Activated CD8-positive, alpha-beta memory T cell treated with anti-CD3 and anti-CD28 coated beads for 1 hour (primary cell): ENCODE measurements at places on chromosomes 6 and 20.
A peak's percentile ranks its signal among the peaks of the same experiment; 100 is the strongest.

- no peak for DNase-seq
Observed at GRCh38 chr6:136657666-136658065, 107.4 kb upstream of the MAP7 start.

DNA sequence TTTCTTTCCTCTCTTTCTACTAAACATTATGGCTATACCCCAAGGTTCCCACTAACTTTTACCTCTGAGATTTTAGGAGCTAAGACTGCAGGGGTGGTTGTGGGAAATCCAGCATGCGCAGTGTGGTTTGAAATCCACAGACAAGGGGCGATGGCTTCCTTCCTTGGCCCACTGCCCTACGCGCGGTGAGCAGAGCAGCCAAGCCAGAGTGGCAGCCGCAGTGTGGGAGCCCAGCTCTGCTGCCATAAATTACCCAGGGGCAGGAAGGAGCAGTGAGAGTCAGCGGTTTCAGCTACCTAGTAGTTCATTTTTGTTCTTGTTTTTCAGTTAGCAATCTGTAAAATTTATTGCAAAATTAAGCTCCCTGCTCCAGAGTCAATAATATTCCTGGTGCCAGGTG, 101.4 kb downstream of the BMP2 start:
- no peak for DNase-seq

DNA sequence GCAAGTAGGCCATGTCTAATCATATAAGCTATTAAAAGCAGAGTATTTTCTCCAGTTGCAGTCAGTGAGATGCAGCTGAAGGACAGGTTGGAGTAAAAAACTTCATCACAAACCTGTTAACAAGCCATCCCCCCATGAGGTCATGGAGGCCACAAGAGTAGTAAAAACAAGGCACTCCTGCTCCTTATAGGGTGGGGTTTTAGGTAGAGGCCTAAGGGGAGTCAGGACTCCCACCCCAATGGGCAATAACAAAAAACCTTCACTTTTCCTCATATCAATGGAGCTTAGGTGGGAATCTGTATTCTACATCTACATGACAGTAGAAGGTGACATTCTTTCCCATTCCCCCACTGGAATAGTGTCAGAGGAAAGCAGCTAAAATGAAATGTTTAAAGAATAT, 428.1 kb upstream of the KHDRBS2 start:
- no peak for DNase-seq

DNA sequence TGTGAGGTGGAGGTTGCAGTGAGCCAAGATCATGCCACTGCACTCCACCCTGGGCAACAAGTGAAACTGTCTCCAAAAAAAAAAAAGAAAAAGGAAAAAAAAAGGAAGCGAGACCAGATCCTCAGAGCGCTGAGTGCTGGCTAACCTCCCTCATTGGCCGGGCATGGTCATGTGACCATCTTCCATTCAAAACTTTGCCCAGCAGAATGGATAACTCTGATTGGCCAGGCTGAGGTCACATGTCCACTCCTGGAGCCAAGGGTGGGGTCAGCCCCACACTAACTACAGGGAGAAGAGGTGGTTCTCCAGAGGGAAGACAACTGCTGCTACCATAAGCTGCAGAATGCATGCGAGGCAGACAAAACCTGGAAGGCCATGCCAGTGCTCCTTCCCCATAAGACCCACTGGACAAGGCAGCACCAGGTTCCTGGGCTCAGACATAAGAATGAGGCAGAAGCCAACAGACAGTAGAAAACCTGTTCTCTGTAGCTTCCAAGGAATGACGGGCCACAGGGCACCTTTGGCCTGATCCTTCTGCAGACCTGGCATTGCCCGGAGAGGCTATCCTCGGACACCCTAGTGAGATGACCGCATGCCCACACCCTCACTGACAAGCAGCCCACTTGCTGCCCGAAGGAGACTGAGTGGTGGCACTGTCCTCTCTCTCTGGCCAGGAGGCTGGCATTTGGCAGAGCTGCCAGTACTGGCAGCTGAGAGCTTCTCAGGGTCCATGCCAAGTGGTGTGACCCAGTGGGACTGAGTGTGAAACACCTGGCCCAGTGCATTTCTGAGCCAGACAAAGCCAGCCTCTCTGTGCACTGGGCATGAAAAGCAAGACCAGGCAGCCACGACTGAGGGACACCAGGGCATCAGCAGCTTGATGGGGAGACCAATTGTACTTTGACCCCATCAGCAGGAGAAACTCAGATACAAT, 311.9 kb upstream of the SULF2 start:
- DNase-seq, result no peak

GRCh38 chr6:71558974-71559373, 270.4 kb downstream of the OGFRL1 start:
- no peak for DNase-seq

GRCh38 chr20:4814696-4815252, 93.1 kb downstream of the PRND start:
- peak; percentile 52 for DNase-seq
